ENCODE measurements at places on chromosomes 12 and 14. TPM values are rescaled to one million over a fixed set of nuclear protein-coding genes. Genes with fewer than 3 reads are reported as not detected.

The MTRFR gene
- total RNA-seq, result 7.7 TPM

The SSTR1 gene
- under 0.01 TPM for total RNA-seq

- DNase-seq, result peak; percentile 73
Measured at GRCh38 chr12:65269603-65270002, 8.9 kb upstream of the MSRB3 start.

DNA sequence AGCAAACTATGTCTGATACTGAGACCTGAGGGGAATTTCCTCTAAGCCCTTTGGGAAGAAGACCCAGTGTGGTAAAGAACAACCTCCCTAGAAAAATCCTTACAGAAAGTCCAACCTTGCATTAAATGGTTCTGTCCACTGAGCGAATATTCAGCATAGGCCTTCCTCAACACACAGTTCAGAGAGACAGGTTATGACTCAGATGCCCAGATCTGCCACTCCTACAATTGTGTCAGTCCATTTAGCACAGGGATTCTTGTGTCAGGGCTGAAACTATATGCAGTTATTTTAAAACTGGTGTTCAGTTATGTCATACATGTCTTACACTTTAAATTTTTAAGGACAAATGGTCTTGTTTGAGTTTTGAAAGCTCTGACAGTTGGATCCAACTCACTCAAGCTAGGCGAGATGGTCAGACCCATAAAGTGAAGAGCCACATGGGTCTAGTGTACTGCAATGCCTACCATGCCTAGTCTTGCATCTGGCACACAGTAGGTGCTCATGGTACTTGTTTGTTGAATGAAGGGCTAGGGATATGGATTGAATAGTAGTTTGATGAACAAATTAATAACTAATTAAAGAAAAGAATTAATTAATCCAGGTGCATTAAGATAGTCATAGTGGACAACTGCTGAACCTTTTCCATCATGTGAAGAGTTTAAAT is 207.5 kb upstream of the PWP1 start:
- DNase-seq, result no peak

GRCh38 chr14:90263748-90264449 is 7.5 kb downstream of the PSMC1 start:
- no peak for DNase-seq
